Stimulated activated CD4-positive, alpha-beta T cell treated with anti-CD3 and anti-CD28 coated beads, Interleukin-1b, Interleukin-23, amount 100 ng/mL, for 48 hours (primary cell): ENCODE measurements at places on chromosomes 1 and 21.

GRCh38 chr21:25567472-25567871, 39.8 kb downstream of the MRPL39 start:
- DNase-seq, result no peak

DNA sequence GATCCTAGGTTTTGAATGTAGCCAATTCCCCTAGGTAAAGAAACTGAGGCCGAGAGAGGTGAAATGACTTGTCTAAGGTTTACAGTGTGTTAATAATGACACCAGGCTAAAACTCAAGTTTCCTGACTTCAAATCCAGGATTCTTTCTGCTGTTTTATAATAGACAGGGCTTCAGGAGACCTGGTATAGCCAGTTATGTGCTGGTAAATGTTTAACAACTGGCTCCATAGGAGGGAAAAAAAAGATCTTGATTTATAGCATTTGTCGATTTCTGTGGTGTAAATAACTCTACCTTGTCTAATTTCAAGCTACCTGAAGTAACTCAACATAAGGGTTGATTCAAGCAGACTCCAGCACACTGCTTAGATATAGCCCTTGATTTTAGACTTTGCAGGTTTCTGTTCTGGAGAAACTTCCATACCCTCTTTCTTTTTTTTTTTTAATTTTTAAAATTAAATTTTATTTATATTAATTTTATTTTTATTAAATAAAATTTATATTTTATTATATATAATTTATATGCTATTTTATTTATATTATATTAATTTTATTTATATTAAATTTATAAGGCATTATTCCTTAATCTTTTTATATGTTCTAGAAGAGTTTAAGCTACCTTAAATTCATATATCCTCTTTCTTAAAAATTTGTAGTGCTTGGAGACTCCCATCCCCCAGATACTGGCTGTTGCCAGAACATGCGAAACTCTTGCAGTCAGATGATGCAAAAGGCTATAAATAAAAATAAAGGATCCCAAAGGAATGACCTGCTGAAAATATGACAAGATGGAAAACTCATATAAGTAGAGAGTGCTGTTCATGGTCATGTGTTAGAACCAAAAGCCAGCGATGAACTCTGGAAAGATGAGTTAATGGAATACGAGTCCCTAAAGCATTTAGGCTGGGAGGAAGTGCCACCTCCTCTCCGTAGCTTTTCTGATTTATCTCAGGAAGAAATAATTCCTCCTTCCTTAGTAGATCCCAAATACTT, 35.4 kb upstream of the SRSF10 start:
- DNase-seq, result no peak

DNA sequence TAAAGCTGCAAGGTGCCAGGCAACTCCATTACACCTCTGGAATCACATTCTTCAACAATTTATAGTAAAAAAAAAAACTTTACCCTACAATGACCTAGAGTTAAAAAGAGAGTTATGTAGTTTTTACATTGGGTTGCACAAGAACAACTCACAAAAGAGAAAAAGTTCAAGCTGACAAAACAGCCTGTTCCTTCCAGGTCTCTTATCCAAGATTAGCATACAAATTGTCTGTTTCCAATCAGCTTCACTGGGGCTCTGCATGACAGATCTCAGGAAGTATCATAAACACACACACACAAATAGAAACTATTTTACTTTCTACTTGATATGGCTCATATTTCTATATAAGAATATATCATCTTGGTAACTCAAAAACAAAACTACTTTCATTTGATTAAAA, 154.6 kb downstream of the PCNX2 start:
- DNase-seq, result no peak

DNA sequence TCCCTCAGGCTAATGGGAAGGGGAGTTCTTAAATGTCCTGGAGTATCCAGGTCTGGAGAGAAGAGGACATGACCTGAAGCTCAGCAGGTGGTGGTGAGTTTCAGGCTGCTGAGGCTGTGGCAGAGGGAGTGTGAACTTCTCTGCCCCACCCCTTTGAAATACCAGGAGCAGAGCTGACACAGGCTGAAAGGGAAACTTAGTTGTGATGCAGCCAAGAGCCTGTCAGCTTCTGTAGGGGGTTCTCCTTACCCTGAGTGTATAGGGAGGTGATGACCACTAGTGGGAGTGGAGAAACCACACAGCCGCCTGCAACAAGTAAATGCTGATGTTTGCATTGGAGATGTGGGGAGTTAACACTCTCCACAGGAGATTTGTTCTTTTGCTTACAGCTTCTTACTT, 152.3 kb downstream of the FCRL5 start:
- DNase-seq, result no peak

- no peak for DNase-seq
Observed at GRCh38 chr1:226678251-226678650, 60.8 kb downstream of the ITPKB start.

DNA sequence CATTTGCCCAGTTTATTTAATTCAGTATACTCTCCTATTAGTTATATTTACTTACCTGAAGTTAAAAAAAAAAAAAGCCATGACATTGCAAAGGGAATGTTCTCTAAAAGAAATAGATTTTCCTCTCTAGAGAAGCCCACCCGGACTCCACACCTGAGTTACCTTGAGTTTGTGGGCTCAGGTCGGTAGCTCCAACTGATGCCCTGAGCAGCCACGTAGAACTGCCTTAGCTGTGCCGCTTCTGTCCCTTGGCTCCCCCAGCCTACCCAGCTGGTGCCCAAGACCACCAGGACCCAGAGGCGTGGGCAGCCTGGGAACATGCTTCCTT, 250 bp downstream of the F5 start:
- no peak for DNase-seq

DNA sequence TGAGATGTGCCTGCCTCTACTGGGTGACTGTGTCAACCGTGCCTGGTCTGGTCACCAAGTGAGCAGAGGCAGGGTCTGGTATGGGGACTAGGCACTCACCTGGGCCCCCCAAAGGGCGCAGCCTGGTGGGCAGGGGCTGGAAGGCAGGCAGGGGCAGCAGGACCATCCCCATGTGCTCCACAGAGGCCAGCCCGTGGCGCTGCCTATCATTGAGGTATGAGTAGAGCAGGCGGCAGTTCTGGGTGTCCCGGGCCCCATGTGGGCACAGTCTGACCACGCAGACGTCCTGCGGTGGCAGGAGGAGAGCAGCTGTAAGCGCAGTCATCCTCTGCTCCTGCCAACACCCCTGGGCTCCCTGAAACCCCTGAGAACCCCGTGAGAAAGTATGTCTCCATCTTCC, 23.7 kb downstream of the SPOCD1 start:
- no peak for DNase-seq
